ENCODE measurements at places on chromosomes 1 and 21. TPM values are rescaled to one million over a fixed set of nuclear protein-coding genes. Genes with fewer than 3 reads are reported as not detected.

The ZYG11A gene
- 2.0 TPM for total RNA-seq

The GJA9 gene
- total RNA-seq: 0.12 TPM

The FAM3B gene
- not detected for total RNA-seq

The HLX gene
- 17.9 TPM for total RNA-seq

The KRTAP21-3 gene
- total RNA-seq: not detected

The PRAMEF25 gene
- total RNA-seq: not detected

The EPRS1 gene
- 253 TPM for total RNA-seq

The ZSWIM5 gene
- 1.2 TPM for total RNA-seq

The RAB42 gene
- 3.2 TPM for total RNA-seq

The CDA gene
- total RNA-seq: 4.0 TPM

The MARK1 gene
- 1.7 TPM for total RNA-seq

The SLC9C2 gene
- not detected for total RNA-seq

The HSPA6 gene
- 4.6 TPM for total RNA-seq

The RPS6KA1 gene
- 14.8 TPM for total RNA-seq

The FNBP1L gene
- total RNA-seq: 11.8 TPM

The ALPL gene
- total RNA-seq: 4.2 TPM

The TPTE gene
- total RNA-seq: not detected

The TEDDM1 gene
- total RNA-seq: not detected

The DDX59 gene
- 23.5 TPM for total RNA-seq

The MYBPH gene
- total RNA-seq: 0.75 TPM
